ENCODE measurements at places on chromosomes 11 and 22. TPM values are rescaled to one million over a fixed set of nuclear protein-coding genes. Genes with fewer than 3 reads are reported as not detected.

GRCh38 chr22:36816636-36817524, at the start of gene PVALB:
Gene PVALB, minus strand, starts transcription at chr22:36817035. Its CDS starts 30 bp downstream, at chr22:36817005.
- no peak for DNase-seq

- no peak for DNase-seq
Observed at GRCh38 chr11:14705067-14705466, 61.5 kb downstream of the PDE3B start.

DNA sequence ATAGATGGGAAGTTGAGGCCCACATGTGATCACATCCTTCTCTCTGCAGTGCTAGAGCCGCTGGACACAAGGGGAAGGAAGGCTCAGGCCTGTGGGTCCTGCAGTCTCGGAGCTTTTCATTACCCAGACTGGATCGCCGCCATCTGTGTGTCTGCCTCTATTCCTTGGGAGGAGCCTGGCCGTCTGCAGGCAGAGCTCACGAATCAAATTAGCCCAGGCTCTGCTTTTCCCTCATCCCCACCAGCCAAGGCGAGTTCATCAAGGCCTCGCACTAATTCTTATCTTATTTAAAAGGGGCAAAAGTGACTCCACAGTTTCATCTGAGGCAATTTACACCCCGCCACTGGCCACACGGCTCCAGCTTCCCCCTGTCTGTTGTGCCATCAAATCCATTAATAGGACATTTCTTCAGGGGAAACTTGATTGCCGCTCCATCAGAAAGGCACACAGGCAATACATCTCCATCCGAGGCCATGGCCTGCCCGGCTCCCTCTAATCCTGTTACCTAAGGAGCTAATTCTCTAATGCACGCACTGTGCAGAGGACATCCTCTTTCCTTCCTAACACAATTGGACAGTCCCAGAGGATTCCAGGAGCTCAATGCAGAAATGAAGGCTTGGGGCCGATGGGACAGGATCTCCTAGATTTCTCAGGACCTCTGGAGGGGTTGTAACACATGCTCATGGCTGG, 3.3 kb upstream of the HTR3A start:
- DNase-seq = no peak

DNA sequence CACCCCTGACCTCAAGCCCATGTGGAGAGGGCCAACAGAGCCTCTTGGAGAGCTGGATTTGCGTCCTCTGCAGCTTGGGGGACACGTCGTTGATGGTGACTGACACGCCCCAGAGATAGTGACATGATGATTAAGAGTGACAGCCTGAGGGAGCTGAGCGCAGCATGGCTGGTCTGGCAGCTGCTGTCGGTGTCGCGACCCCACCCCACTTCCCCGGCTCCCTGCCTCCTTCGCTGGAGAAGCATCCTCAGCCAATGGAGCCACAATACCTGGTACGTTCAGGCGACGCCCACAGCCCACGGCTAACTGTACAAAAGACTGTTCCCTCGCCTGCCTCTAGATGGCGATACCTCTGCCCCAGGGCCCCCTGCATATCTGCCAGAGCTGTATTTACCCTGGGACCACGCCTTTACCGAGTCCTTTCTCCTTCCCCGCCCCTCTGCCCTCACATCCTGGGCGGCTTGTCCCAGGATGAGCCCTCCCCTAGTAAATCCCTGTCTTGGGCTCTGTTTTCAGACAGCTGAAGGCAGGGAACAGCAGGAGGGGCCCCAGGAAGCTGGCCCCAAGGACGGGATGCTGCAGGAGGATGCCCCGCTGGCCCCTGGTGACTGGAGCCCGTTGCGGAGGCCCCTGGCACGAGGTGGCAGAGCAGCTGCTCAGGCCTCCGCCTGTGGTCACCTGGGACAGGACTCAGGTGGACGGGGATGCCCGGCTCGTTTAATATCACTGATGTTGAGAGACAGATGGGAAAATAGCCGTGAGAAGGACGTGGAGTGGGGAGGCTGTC, 90.6 kb downstream of the RPS6KA4 start:
- peak; percentile 65 for DNase-seq

GRCh38 chr11:96267496-96268032, 75.4 kb downstream of the MAML2 start:
- no peak for DNase-seq

The KCNC1 gene
- not detected for total RNA-seq

- peak; percentile 81 for DNase-seq
Observed at GRCh38 chr11:2885017-2885677, 428 bp downstream of the CDKN1C start.

GRCh38 chr22:36048911-36049677, 20.5 kb upstream of the RBFOX2 start:
- DNase-seq = no peak

The OR52E8 gene
- total RNA-seq = not detected

DNA sequence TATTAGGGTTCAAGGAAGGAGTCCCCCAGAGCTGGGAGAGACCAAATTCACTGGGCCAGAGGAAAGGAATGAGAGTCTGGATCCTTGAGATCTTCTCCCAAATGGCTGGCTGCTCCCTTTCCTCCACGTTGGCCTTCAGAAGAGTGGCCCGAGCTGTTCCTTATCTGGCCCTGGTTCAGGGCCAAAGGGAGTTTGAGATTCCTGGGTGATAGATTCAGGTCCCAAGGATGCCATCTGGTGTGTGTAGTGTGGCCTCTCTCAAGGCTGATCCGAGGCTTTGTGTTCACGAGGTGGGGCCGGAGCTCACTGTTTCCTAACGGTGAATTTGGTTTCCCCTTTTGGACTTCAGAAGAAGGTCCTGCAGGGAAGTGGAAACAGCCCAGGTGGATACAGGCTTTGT, 17.4 kb upstream of the ABCC8 start:
- DNase-seq = no peak

DNA sequence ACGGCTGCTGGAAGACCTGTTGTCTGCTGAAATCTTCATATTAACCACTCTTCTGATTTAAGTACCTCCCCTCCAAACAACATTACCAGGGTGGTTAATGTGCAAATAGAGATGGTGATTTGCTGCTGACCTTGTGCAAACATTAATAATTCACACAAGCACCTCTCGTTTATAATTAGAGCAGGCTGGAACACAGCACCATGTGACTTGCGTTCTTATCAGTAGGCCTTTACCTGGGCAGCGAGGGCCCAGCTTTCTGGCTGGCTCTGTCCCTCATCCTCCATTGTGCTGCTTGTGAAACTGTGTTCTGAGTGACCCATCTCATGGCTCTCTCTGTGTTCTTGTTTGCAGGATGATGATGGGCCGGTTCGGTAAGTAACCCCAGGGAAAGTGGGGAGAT, 41.0 kb upstream of the PARVG start:
- no peak for DNase-seq

The PRR5 gene
- 13.7 TPM for total RNA-seq

- DNase-seq = peak; percentile 47
Observed at GRCh38 chr11:68891351-68891948, 12.2 kb downstream of the MRPL21 start.

The DEUP1 gene
- not detected for total RNA-seq

The MMP12 gene
- total RNA-seq = 0.05 TPM

- no peak for DNase-seq
Observed at GRCh38 chr11:42773729-42774128, 538.1 kb upstream of the API5 start.

DNA sequence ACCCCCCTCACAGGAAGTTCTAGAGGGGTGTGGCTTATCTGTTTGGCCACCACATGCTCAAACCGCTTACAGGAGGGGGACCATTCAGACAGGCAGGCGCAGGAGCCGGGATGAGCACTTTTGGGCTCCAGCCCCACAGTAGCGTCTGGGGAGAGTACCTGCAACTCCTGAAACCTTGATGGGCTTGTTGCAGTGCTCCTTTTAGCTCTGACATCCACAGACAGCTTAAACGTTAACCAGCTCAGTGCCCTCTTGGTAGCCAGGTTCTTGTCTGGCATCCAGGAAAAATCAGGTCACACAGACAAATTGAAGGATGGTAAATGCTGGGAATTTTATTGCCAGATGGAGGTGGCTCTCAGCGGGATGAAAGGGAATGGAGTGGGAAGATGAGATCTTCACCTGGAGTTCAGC, 326.3 kb downstream of the ETS1 start:
- DNase-seq = no peak

DNA sequence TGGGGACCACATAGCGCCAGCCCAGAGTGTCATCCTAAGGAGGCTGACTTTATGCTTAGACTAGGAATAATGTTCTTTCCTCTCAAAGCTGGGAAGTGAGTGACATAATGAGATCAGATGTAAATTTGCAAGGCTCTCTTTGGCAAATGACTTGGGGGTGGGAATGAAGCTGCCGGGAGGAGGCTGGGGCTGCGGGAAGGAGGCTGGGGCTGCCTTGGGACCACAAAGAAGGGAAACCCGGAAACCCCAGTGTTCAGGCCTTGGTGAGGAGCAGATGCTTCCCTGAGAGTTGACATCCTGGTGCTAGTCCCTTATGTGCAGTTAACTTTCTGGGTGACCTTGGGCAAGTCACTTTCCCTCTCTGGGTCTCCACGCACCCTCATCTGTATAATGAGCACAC, 182.0 kb downstream of the CHST1 start:
- no peak for DNase-seq

DNA sequence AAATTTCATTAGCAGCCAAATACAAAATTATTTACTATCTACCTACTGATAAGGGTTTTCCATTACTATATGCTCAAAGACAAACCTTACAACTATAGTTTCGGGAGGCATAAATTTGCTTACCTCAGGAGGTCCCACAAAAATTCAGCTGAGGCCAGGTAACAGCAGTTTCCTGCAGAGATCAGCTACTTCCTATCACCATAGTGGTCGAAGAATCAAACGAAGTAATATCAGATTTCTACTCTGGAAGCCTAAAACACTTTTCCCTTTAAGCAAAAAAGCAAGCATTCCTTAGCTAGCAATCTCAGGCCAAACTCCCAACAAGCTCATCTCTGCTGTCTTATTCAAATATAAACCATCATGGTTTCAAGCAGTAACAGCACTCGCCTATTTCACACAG, 3.1 kb downstream of the NAP1L4 start:
- DNase-seq = no peak

- no peak for DNase-seq
Observed at GRCh38 chr11:134585666-134586610, 173.9 kb upstream of the B3GAT1 start.

DNA sequence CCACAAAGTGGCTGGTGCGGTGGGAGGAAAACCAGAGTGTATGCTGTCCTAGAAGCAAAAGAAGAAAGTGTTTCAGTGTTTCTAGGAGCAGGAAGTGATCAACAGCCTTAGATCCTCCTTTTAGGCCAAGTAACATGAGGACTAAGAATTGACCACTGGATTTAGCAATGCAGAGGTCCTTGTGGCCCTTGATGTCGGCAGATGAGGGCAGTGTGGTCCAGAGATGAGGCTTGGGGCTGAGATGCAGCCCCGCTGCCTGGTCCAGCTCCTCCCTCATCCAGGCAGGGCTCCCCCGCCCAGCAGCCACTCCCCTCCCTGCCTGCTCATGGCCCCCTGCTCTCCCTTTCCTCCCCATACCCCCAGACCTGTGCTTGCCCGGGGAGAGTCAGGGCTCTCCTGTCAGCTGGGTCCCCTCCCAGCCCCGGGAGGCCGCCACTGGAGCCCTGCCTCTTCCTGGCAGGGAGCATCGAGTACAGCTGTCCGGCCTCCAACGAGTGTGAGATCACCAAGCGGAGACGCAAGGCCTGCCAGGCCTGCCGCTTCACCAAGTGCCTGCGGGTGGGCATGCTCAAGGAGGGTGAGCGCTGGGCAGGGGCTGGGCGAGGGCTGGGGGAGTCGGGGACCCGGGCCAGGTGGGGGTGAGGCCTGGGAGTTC, 3.7 kb downstream of the TRMT112 start:
- no peak for DNase-seq

DNA sequence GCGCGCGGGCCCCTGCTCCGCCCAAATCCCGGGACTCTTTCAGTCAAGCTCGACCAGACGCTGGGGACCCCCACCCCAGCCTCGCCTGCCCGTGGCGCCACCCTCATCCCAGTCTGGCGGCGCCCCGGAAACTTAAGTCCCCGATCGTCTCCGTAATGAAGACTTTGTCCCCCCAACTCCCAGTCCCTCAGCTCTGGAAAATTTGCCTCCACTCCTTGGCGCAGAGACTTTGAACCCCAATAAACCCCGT, 348 bp downstream of the PLCB3 start:
- DNase-seq = peak; percentile 43

DNA sequence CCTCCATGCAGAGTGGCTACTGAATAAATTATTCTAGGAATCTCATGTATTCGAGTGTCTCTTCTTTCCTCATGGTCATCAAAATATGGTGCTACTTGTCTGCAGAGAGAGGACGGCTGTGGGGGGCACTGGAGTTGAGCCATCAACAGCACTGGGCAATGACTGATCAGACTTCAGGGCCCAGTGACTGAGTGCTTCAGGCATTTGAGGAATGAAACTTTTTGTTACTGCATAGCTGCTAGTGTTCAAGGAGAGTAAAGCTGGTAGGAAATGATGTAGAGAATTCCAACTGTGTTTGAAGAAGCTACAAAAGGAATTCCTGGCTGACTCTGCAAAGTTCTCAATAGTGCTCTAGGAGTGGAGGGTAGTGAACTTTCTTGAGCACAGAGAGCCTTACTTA, 277.7 kb downstream of the CADM1 start:
- DNase-seq = peak; percentile 85

- peak; percentile 73 for DNase-seq
Observed at GRCh38 chr11:66172146-66172545, 96.3 kb upstream of the RAB1B start.

The OSBPL5 gene
- total RNA-seq = 46.0 TPM

- no peak for DNase-seq
Observed at GRCh38 chr22:48309836-48310235, 1517.8 kb downstream of the BRD1 start.

The FREY1 gene
- 0.21 TPM for total RNA-seq

The MYRF gene
- total RNA-seq = 1.4 TPM

GRCh38 chr11:127925475-127925874, 661.9 kb downstream of the ETS1 start:
- no peak for DNase-seq

The CASP5 gene
- not detected for total RNA-seq

- DNase-seq = peak; percentile 58
Observed at GRCh38 chr22:38699784-38700183, 959 bp downstream of the JOSD1 start.

All from SJSA1 (cell line).